ENCODE measurements at places on chromosomes 16 and 17.

DNA sequence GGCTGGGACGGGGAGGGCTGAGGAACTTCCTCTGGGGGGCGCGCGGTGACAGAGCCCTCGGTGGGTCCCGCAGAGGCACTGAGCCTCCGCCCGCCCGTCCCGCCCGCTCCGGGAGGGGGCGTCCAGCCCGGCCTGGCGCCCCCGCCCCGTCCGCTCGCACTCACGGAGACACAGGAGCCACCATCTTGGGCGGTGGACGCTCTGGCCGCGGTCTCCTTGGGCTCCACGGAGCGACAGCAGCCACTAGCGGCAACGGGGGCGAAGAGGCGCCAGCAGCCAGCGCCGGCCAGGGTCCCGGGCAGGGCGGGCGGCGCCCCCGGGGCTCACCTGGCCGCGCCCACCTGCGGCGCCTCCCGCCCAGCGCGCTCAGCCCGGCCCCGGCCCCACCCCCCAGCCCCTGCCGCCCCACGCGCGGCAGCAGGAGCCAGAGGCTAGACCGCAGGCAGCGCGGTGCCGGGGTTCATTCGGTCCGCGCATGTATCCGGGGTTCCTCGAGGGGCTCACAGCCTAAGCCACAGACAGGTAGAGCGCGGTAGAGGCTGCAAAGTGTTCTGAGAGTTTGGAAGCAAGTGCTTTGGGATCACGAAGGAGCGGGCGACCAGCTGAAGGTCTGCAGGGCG lies at the start of gene C17orf113:
Gene C17orf113 (minus strand): TSS at position 209 of the 620 bp plus-strand sequence. CDS start 7,225 bp downstream, outside the sequence.
- DNase-seq = no peak

- no peak for DNase-seq
Measured at GRCh38 chr17:67372751-67373150, 4.3 kb upstream of the PITPNC1 start.

DNA sequence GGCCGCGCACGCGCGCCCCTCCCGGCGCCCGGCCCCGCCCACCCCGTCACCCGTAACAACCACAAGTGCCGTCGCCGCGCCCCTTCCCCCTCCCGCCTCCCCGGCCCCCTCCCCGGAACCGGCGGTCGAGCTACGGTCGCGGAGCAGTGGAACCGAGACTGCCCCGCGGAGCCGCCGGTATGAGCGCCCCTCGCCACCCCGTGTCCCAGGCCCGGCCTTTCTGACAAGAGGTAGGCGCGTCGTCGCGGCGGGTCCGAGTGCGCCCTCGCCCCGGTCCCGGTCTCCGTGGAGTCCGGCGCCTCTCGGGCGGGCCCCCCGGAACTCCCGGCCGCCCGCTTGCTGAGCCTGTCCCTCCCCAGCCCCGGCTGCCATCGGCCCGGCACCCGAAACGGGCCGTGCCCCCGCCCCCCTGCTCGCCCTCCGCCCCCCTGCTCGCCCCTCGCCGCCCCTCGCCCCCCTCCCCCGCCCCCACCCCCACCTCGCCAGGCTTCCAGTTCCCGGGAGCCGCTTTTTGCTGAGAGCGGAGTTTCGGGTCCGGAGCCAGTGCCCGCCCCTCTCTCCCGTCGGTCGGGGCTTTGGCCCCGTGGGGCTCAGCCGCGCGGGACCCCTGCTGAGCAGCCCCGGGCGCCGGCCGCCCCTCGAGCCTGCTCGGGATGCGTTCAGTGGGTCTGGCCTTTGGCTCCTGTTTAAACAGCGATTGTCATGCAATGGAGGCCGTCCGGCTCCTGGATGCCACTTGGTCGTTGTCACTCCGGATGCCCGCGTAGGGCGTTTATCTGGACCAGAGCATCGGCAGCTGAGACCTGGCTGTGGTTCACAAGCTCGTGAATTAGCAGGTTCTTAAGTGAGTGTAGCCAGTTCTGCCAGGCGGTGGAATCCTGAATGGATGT lies at the start of gene SEC14L1:
Gene SEC14L1 (plus strand): TSS at position 92 of the 890 bp plus-strand sequence. CDS start 2,628 bp downstream, outside the sequence.
- DNase-seq = no peak

GRCh38 chr16:26442321-26442720 lies 624.4 kb upstream of the C16orf82 start:
- no peak for DNase-seq

GRCh38 chr16:77961814-77962213 lies 60.5 kb upstream of the CLEC3A start:
- no peak for DNase-seq

- DNase-seq = no peak
Measured at GRCh38 chr16:56423584-56424403, 1.6 kb downstream of the AMFR start.

DNA sequence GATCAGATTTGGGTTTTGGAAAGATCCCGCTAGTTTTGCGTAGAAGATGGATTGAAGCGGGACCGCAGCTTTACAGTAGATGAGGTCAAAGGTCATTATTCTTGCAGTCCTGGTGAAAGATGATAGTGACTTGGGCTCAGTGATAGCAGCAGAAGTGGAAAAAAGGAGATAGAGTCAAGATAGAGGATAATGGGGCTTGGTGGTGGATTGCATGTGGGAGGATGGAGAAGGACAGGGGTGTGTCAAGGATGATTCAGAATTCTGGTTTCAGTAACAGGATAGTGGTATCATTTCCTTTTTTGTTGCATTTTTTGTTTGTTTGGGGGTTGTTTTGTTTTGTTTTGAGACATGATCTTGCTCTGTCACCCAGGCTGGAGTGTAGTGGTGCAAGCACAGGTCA lies 28.7 kb downstream of the CHD9NB start:
- DNase-seq = no peak

Data from NCI-H2081 treated with DMSO at 0.1 percent for 48 hours (cell line).